Colonic mucosa (tissue), 4 donors: ENCODE measurements at places on chromosomes 2 and 18. TPM values are rescaled to one million over a fixed set of nuclear protein-coding genes. Genes with fewer than 3 reads are reported as not detected.

DNA sequence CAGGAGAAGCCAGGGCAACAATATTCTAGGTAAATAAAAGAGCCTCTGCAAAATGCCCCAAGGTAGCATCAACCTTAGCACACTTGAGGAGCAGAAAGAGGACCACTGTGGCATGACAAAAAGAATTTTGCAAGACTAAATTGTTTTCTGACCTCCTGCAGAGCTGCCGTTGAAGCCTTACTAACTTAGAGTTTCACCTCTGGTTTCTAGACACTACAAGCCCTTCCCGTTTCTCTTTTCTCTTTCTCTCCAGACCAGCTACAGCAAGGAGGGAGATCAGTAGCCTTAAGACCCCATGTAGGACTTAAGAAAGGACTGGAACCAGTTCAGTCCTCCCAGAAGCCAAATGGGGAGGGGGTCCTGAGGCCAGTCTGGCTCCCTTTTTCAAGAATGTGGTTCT lies 73.3 kb upstream of the SP3 start:
- no peak for DNase-seq

DNA sequence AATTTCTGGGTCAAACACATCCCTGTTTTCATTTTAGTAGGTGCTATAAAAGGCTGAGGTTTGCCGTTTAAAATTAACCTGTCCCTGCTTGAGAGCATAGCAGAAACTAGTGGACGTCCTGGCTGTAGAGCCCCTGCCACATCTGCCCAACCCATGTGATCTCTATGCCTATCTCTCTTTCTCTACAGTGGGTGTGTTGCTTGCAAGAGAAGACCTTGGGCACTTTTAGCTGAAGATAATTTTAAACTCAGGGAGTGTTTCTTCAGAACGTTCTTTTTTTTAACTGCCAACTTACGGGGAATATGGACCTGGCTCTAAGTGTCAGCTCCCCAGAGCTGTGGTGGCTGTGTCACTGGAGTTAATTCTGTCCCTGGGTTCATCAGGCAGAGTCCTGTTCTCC lies 100.6 kb downstream of the NRP2 start:
- no peak for DNase-seq

DNA sequence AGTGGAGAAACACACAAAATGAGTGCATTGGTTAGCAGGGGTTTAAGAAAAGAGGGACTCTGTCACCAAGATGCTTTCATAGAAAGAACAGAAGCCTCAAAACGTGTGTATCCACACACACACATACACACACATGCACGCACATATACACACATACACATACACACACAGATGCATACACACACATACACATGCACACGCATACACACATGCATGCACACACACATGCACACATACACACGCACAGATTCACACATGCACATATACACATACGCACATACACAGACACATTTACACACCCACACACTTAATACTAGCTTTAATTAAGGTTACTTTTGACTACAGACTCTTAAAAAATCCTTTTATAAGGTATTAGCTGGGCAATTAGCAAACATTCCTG lies 84.6 kb upstream of the TPO start:
- no peak for DNase-seq

The RNF125 gene
- 8.4 TPM for total RNA-seq

- no peak for DNase-seq
Observed at GRCh38 chr2:8984157-8984556, 19.3 kb downstream of the MBOAT2 start.

- no peak for DNase-seq
Observed at GRCh38 chr2:23158306-23158705, 226.7 kb upstream of the KLHL29 start.

The C2orf15 gene
- total RNA-seq, result 3.1 TPM

GRCh38 chr2:200378652-200379290 lies 72.3 kb downstream of the SPATS2L start:
- DNase-seq, result no peak

DNA sequence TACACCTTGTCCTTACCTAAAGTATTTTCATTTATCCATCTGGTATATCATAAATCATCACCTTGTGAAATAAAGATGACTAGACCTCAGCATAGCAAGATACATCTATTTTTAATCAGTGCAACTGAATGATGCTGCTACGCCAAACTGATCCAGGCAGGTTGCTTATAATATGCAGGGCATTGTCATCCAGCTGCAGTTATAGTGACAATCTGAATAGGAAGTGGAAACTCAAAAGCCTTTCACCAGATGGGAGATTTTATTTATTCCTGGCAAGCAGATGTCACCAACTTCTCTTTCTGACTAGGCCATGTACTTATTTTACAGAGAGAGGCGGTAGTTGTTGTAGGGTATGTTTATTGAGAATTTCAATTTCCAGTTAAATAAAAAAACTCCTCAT lies 747.3 kb downstream of the ADCYAP1 start:
- DNase-seq, result no peak

The GULP1 gene
- total RNA-seq, result 11.8 TPM

DNA sequence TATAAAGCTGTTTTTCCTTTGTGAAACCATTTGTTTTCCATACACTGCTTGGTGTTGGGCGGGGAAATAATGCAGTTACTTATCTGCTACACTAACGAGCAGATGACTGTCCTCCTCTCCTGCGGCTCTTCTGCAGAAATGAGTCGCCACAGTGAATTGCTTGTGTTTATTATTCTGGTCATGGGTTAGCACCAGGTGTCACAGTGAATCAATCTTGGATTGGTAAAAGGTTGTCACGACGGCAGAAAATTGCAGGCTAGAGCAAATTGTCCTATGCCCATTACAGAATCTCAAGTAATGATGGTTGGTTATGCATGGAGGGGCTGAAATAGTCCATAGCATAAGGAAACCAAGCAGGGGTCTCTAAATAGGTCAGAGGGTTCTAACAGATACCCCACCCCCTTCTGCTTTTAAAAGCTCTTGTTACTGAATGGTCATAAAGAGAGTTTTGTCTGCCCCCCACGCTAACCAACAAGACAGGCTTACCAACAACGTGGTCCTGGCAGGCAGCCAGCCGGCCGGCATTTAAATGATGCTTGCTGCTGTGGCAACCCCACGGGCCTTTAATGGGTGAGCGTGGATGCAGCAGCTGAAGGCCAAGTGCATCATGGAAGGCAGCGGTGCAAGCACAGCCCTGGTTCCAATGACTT lies 29.5 kb downstream of the RAB31 start:
- no peak for DNase-seq

The CRACDL gene
- 11.5 TPM for total RNA-seq

The KCNS3 gene
- 10.7 TPM for total RNA-seq

DNA sequence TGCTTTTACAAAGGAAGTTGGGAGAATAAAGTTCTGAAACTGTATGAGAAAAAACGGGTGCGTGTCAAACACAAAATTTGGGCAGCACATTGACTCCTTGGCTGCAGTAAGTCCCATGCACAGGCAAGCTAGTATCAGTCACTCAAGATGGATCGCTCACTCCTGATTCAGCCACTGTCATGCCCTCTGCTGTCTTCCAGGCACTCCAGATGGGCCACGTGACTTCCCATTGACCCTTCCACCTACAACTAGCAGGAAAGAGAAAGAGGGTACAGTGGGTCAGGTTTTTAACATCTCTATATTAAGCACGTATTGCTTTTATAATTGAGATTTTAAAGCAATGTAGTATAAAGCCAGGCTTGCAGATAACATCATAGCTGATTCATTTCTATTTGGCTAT lies 8.6 kb downstream of the ARHGEF33 start:
- DNase-seq, result no peak

DNA sequence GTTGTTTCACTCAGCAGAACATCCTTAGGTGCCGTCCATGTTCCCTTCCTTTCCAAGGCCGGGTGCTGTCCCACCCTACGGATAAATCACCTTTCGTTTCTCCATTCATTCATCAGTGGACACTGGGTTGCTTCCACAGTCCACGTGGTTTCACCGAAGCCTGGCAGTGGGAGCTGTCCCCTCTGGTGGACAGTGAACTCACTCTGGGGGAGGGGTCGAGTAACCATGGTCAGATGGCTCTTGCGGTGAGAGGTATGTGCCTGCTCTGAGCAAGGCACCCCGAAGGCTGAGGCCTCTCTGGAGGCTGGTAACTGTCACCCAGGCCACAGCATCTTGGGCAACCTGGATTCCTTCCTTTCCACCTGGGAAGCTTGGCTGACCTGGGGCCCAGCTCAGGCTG lies 61.5 kb upstream of the TWIST2 start:
- no peak for DNase-seq

DNA sequence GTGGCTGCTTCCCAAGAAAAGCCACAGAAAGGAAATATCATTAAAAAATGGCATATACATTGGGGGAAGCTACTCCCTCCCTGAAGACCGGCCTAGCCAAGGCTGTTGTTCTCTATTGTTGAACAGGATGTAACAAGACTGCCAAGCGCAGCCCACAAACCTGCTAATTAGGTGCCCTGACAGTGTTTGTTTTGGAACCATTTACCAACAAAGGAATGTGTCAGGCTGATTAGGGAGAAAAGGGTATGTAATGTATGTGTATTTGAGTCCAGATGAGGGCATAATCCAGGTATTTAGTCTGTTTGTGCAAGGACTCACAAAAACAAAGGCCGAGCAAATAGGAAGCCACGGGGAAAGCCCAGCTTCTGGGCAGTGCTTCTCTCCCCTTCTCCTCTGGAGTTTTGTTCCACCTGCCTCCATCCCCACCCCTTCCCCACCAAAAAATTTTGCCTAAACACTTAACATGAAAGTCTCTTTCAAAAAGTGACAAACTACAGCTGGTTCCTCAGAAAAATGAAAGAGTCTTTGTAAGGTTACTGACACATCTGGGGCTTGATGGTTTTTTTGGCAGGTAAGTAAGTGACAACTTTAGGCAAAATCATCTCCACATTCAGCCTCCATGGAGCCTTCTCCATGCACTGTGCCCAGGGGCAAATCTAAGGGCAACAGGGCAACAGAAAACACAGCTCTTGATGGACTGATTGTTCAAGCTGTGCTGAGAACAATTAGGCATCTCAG lies 78.3 kb upstream of the FZD5 start:
- DNase-seq, result peak; percentile 83

DNA sequence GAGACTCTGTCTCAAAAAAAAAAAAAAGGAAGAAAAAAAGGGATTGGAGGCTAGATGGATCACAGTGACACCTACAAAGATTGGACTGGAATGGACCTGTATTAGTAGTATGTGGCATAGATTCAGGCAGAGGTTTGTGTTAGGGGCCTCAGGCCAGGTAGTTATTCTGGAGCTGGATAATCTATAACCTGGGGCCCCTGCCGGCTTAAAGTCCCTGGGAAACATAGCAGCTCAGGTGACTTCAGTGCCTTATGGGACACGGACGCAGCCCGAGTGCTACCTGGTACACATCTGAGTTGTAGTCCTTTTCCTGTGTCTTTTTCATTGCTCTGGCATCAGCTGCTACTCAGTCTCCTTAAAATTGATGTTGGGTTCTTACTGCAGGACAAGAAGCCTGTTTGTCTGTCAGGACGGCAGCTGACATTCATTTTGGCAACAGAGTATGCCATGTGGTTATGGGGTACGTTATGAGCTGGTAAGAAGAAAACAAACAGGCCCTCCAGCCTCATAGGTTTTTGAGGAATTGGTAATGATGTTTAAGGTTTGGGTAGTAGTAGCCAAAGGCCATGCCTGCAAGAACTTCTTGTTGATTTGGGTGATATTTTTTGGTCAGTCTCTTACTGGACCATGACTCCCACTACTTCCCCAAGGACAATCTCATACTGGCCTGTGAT lies 27.8 kb downstream of the AGFG1 start:
- DNase-seq, result no peak

- peak; percentile 7 for DNase-seq
Observed at GRCh38 chr2:120747281-120747680, 11.6 kb downstream of the GLI2 start.

DNA sequence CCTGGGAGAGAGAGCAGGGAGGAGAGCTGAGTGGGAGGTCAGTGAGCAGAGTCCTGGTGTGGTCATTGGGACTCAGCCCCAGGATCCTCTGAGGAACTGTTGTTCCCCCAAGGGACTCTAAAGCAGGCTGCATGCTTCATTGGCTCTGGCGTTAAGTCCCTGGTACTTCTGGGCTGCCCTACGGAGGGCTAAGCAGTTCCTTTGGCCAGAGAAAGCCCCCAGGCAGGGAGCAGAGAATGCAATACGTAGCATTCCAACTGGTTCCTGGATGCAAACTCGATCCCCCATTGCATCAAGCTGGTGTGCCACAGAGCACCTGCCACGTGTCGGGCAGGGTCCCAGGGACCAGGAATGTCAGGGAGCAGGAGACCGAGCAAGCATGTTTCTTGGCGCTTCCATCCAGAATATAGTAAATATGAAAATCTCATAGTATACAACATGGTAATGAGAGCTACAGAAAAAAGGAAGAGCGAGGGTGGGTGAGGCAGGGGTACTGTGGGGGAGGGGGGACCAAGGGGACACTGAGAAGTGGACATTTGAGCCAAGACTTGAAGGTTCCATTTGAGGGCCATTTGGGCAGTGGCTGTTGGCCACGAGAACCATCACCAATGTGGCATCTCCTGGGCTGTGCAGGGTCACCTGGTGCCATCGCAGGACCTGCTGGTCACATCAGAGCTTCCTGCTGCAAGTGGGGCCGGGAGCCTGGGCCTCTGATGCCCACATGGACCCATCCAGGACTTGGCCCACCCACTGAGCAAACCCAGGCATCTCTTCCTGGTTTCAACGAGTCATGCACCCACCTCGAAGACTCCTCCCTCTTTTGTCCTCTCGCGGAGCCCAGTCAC lies 160.4 kb downstream of the ASB1 start:
- DNase-seq, result no peak

- no peak for DNase-seq
Observed at GRCh38 chr18:23351521-23351920, 101.6 kb upstream of the RIOK3 start.

The ABCG8 gene
- total RNA-seq, result 0.12 TPM

DNA sequence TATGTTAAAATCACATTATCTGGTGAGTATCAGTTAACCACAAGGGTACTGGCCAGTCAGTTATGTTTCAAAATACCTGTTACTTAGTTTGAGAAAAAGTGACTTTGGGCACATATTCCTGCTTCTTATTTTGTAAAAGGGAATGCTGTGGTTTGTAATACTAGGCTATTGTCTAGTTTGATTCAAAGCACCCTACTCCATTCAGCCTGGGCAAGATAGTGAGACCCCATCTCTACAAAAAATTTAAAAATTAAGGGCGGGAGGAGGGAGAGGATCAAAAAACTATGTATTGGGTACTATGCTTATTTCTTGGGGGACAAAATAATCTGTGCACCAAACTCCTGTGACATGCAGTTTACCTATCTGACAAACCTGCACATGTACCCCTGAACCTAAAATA lies 18.9 kb downstream of the MBD5 start:
- no peak for DNase-seq

The MBD1 gene
- 92.3 TPM for total RNA-seq

- DNase-seq, result no peak
Observed at GRCh38 chr2:12965540-12966269, 249.0 kb downstream of the TRIB2 start.

The SERPINB3 gene
- total RNA-seq, result not detected

The IFIH1 gene
- 21.1 TPM for total RNA-seq

DNA sequence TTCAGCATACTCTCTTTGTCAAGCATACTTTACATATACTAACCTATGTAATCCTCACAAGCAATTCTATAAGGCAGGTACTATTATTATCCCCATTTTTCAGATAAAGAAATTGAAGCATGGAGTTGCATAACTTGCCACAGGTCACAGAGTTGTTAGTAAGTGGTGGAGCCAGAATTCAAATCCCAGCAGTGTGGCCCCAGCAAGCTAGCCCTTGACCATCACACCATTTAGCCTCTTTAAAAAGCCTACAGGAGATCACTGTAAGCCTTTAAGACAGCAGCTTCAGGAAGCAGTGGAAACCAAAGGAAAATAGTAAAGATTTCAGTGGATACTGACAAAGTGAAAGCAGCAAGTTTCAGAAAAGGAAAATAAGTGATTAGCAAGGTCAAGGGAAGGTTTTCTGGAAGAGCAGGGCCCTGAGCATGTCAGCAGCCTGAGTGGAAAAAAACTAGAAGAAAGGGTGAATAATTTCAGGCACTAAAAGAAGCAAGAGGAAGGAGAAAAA lies 11.7 kb downstream of the B4GALT6 start:
- no peak for DNase-seq
